ENCODE measurements at places on chromosomes 12 and 14.

GRCh38 chr12:94553130-94553519 is 93.5 kb upstream of the CEP83 start:
- no peak for DNase-seq

- no peak for DNase-seq
Measured at GRCh38 chr12:22447223-22447622, 97.1 kb downstream of the C2CD5 start.

DNA sequence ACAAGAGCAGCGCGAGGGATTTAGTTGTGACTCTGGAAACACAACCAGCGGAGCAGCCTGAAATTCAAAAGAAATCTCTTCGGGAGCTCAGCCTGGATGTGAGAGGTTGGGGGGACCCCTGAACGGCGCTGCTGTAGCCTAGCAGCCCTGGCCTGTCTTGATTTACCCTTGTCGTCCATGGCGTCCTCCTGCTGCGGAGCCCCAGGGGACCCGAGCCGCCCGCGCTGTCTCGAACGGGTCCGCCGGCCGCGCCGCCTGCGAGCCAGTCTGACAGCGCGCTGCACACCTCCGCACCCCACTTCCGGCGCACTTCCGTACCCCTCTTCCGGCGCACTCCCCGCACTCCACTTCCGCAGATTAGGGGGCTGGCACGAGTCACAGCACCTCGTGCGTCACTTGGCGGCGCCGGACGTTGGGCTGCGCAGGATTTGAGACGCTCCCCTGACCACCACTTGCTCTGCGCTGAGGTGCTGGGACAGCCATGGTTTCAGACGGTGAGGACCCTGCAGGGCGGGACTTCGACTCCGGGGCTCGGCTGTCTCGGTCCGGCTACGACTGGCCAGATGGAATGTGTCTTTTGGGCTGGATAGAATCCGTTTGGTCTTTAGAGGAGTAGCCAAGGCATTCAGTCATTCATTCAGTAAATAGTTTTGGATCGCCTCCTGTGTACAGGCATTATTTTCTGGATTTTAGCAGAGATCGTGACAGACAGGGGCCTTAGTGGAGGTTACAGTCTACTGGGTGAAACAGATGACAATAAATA is at the start of the genes EIF2B1 and GTF2H3:
Gene EIF2B1 (minus strand): TSS at position 308 of the 763 bp plus-strand sequence. CDS start 129 bp downstream, at position 179.
Gene GTF2H3 (plus strand): TSS at position 451 of the 763 bp plus-strand sequence. CDS start 31 bp downstream, at position 482.
- DNase-seq: peak; percentile 77

GRCh38 chr14:27278341-27278740 is 680.5 kb upstream of the NOVA1 start:
- no peak for DNase-seq

GRCh38 chr12:107320929-107321631 is 227.7 kb upstream of the CRY1 start:
- DNase-seq: no peak

DNA sequence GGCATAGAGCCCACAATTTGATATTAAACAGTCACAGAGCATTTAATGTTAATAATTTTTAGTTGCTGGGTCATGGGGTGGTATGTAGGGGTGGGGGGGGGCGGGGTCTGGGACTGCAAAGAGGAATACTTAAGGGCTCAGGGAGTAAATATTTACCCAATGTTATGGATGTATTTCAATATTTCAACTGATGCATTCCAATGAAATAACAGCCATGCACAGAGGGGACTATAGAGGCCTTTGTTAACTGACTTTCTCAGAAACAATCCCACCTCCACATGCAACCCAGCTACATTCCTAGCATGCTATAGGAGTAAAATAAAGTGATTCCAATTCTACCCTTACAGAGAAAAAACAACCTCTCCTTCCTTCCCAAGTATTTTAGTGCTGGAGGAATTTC is 7.9 kb upstream of the BBS10 start:
- no peak for DNase-seq

DNA sequence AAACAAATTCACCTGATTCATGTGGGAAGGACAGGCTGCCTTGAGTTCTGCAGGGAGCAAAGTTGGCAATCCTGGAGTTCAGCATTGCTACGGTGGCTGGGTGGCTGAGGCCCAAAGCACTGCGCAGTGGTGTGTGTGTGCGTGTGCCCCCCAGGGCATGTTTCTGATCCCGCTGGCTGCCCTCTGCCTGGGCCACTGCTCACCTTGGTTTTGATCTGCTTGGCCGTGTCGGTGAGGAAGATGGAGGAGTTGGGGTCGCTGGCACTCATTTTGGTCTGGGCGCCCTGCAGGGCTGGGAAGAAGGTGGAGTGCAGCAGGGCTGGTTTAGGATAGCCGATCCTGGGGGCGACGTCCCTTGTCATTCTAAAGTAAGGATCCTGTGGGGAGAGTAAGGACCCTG is 19.1 kb downstream of the SLC25A47 start:
- DNase-seq: no peak

DNA sequence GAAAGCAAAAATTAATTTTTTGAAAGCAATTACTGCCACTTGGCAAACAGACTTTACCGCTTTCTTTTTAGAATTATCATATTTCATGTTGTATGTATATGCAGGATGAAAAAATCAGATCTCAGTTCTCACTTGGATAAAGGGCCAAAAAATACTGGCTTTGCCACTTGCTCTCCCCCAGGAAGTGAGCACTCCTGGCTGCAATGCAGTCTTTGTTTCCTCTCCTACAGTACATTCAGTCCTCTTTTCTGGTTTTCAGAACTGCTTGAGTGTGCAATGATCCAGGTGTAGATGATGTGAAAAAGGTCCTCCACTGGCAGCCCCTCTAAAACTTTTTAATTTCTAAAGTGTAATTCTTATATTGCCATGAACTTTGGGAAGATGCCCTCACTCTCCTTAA is 183.4 kb downstream of the SLC25A21 start:
- no peak for DNase-seq

DNA sequence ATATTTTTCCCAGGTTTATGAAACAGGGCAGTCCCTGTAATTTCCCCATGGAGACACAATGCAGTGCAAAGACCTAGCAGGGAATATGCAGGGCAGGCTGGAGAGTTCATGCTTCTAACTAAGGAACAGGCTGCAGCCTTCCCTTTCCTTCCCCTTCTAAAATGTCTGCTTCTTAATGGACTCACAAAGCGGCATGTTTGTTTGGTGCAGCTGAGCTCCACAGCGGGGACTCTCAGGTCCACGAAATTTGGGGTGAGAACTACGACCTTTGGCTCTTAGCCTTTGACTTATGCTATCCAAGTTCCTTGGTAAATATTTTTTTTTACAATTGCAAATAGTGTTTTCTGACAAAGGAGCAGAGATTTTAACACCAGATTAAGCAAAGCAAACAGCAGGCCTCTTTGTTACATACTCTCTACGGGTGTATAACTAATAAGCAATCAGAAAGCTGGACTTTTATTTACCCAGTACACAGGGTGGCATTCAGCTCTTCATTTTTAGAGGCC is 323.6 kb downstream of the ZFP36L1 start:
- DNase-seq: no peak

DNA sequence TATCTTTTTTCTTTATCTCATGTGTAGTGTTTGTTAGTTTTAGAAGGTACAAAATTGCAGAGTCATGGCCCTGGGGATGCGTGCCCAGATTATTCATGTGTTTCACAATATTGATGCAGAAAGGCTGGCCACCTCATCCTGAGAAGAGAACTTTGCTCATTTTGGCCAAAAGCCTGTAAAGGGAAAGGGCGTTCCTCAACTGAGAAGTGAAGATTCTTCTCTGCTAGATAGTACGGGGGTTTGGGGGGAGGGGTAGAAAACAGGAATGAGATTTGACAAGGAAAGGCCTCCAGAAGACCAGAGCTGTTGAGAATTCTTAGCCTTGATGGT is 1.7 kb downstream of the MGST1 start:
- peak; percentile 69 for DNase-seq

DNA sequence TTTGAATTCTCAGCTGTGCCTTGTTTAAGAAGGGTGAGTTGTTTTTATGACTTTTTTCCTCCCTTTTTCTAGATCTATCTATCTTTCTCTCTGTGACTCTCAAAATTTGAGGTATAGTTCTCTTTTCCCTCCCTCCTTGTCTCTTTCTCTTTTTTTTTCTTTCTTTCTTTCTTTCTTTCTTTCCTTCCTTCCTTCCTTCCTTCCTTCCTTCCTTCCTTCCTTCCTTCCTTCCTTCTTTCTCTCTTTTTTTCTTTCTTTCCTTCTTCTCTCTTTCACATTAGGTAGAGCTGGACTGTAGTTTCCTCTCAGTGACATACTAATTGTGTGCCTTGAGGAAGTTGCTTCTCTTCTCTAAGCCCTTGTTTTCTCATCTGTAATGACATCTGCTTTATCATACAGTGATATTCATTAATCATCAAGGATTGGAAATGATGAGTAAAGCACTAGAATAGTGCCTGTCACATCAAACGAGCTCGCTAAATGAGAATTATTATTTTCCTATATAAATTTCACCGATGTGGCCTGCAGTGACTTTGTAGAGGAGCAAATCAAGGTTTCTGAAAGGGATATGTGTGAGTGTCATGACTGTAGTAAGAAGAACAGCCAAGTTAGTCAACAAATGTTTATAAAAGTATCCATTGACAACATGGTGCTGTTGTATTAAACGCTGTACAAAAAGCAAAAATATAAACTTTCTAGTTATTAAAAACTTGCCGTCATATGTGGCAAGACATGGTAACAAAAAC is 78.9 kb upstream of the SLC38A2 start:
- DNase-seq: no peak

DNA sequence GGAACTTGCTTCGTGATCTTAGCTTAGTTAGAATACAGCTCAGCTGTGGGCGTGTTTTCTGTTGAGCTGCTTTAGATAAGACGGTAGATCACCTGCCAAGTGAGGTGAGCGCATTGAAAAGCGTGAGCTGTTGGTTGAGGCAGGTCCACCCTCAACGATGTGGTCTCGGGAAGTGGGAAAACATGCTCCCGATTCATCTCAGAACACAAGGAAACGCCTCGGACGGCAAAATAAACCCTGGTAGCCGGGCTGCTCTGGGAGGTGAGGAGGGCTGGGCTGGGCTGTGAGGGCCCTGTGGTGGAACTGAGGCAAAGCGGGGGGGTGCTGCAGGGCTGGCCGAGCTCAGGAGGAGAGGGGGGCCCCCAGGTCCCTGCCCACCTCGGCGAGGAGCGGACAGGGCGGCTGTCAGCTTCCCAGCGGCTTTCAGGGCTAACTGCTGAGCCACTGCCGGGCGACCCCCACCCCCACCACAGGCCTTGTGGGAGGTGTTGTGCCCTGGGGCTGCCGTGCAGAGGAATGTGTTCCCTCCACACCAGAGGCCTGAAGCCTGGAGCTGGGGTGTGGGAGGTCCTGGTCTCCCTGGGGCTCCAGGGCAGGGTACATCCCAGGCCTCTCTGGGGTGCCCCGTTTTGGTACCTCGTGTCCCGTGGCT is 30.7 kb downstream of the NOC4L start:
- DNase-seq: no peak

GRCh38 chr14:68474741-68475140 is 318.1 kb downstream of the ZFP36L1 start:
- DNase-seq: no peak

GRCh38 chr14:95931384-95931783 is 54.8 kb downstream of the TUNAR start:
- no peak for DNase-seq

DNA sequence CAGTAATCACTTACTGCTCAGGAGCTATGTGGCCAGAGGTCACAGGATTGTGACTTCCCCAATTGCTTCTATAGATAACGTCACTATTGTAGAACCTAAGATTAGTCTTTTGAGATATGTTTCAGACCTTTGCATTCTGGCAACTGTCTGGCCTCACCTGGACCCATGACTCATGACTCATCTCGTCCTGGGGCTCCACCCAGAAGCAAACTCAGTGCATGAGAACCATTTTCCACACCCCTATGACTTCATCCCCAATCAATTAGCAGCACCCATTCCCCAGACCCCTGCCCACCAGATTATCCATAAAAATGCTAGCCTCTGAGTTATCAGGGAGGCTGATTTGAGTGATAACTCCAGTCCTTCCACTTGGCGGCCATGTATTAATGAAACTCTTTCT is 186.9 kb downstream of the EMP1 start:
- no peak for DNase-seq

- DNase-seq: peak; percentile 81
Measured at GRCh38 chr14:69005432-69006148, 26.5 kb upstream of the ACTN1 start.

DNA sequence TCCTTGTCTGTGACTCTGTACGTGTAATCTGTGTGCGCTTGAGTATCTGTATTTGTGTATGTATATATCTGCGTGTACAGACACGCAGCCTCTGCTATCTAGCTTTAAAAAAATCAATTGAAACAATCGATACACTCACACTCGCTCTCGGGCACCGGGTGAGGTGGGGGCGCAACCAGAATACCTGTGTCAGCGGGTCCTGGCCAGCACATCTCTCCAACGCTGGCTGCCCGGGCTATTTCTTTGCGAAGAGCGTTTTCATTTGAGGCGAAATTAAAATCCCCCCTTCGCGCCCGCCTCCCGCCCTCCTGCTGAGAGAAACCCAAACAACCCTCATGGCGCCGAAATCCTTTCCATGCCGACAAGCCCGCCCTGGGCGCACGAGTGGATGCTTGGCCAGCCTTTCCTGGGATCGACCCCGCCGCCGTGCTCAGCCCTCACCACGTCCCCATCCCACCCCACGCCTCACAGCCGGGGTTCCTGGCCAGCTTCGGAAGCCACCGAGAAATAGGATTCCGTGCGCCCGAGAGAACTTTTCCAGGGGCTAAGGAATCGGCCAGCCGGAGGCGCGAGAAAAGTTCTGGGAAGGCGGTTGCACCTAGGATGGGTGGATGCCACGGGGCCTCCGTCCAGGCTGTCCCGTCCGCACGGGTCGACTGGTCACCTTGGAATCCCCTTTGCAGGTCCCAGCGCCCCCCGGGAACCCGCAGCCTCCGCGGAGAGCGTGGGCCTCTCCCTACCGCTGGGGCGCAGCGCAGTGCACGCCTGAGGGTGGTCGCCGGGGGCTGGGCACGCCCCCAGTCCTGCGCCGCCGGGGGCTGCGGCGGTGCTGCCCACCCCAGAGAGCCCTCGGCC is 1.0 kb downstream of the ZDHHC22 start:
- no peak for DNase-seq

GRCh38 chr12:107748472-107748871 is 12.5 kb downstream of the PRDM4 start:
- DNase-seq: peak; percentile 37

DNA sequence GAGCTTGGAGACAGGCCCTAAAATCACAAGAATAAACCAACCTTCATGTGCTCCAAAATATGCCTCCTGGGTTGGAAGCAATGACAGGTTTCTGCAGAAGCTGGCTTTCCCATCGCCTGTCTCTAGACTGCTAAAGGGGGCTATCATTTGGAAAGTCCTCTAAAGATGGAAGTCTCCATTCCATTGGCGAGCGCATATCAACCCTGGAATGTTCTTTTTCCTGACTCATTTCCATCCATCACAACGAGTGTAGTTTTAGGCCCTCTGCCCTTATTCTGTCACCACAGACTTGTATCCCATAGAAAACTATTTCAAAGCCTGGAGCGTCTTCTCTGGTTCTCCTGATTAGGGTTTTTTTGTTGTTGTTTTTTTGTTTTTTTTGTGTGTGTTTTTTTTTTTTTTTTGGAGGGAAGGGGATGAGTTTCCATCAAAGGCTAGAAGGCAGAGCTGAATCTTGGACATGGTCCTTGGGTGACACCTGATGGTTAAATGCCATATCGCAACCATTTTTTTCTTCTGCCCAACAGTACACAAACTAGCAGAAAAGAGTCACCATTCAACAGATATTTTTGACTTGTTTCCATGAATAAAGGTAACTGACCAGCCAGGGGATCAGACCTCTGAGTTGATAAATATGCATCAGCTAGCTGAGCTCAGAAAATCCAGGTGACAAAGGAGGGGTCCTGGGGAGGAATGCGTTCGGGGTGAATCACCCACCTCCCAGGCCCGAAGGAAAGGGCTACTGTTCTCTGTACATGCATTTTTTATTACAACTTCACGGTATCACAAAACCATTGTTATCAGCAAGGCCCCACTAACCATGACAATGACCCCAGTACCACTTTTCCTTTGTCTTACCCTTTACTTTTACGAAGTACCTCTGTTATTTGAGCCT is 40.5 kb downstream of the KCNA5 start:
- DNase-seq: no peak

Data from AG04449 (cell line).